ENCODE measurements at places on chromosomes 13 and 19.

GRCh38 chr13:91311491-91311890 is 36.0 kb upstream of the MIR17HG start:
- DNase-seq, result no peak

- no peak for DNase-seq
Observed at GRCh38 chr13:47420020-47420419, 523.2 kb upstream of the HTR2A start.

DNA sequence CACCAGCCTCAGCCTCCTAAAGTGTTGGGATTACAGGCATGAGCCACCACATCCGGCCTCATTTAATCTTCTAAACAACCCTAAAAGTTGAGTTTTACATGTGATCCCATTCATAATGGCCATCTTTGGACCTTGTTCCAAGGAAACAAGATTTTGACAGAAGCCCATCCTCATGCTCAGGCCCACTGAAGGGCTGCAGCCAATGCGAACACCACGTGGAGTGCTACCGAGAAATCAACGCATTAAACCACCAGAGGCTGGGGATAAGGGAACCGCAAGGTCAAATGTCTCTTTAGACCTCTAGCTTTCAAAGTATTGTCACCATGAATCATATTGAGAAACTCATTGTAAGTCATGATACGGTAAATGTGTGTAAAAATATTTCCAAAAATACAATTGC is 49.4 kb upstream of the DOCK9 start:
- DNase-seq, result no peak

GRCh38 chr13:112445411-112446271 is 69.5 kb downstream of the SPACA7 start:
- no peak for DNase-seq

GRCh38 chr13:102580552-102581169 is 16.1 kb upstream of the TPP2 start:
- DNase-seq, result no peak

DNA sequence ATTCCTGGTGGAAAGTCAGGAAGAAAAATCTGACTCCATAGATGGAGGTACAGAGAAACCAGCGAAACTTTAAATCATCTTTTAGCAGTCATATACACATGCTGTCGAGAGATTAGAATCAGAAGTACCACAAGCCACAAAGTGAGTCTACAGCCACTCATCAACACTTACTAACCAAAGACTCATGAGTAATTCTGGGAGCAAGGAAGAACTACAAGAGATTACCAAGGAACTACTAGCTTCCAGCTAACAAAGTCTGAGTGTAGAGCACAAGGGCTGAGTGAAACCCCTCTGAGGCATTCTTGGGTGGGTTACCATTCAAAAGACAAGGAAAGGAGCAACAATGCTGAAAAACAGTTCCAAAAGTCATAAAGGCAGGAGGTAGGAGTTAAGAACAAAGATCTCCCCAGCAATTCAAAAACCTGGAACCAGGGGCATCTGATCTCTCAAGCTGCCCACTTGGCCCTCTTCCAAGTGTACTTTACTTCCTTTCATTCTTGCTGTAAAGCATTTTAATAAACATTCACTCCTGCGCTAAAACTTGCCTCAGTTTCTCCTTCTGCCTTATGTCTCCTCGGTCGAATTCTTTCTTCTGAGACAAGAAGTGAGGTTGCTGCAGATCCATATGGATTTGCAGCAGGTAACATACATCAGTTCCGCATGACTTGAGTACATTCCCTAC is 13.0 kb downstream of the RBM26 start:
- DNase-seq, result no peak

GRCh38 chr19:15629003-15629880 is 11.5 kb upstream of the CYP4F3 start:
- peak; percentile 33 for DNase-seq

- peak; percentile 53 for DNase-seq
Observed at GRCh38 chr13:33153421-33154404, 131.8 kb downstream of the STARD13 start.

DNA sequence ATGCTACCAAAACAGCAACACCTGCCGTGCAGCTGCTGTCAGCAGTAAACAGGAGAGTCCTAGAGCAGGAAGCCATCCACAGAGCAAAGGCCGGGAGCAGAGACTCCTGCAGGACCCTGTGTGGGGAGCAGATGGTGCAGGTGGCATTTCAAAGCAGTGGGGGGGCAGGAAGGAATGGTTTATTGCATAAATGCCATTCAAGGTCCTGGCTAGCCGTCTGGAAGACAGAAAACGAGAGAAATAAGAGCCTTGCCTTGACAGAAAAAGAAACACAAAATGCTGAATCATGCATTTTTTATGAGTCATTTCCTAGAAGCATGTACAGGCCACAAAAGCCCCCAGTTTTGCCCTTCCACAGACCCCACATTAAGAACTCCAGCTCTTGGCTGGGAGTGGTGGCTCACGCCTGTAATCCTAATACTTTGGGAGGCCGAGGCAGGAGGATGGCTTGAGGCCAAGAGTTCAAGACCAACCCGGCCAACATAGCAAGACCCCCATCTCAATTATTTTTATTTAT is 5.4 kb downstream of the RSPH6A start:
- DNase-seq, result no peak

- DNase-seq, result no peak
Observed at GRCh38 chr19:40200341-40201099, 9.3 kb downstream of the MAP3K10 start.

DNA sequence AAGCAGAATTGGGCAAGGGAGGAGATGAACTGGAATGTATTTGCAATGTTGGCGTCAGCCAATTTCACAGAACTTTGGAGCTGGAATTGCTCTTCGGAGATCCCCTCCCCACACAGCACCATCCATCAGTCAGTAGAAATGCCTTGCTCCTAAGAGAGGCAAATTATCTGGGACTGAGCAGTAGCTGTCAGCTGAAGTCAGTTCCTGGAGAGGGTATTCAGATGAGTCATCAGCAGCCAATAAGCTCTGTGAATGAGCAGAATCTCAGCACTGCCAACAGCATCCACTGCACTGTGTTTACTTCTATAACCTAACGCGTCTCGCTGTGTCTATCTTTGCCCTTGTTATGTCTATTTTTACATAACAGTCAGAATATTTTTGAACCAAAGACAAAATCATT is 213.7 kb downstream of the SLITRK5 start:
- DNase-seq, result no peak

GRCh38 chr13:94079876-94080275 is 399.6 kb downstream of the DCT start:
- no peak for DNase-seq

GRCh38 chr13:108003626-108004025 is 211.7 kb downstream of the LIG4 start:
- DNase-seq, result peak; percentile 7

- DNase-seq, result no peak
Observed at GRCh38 chr13:93955904-93956303, 523.6 kb downstream of the DCT start.

DNA sequence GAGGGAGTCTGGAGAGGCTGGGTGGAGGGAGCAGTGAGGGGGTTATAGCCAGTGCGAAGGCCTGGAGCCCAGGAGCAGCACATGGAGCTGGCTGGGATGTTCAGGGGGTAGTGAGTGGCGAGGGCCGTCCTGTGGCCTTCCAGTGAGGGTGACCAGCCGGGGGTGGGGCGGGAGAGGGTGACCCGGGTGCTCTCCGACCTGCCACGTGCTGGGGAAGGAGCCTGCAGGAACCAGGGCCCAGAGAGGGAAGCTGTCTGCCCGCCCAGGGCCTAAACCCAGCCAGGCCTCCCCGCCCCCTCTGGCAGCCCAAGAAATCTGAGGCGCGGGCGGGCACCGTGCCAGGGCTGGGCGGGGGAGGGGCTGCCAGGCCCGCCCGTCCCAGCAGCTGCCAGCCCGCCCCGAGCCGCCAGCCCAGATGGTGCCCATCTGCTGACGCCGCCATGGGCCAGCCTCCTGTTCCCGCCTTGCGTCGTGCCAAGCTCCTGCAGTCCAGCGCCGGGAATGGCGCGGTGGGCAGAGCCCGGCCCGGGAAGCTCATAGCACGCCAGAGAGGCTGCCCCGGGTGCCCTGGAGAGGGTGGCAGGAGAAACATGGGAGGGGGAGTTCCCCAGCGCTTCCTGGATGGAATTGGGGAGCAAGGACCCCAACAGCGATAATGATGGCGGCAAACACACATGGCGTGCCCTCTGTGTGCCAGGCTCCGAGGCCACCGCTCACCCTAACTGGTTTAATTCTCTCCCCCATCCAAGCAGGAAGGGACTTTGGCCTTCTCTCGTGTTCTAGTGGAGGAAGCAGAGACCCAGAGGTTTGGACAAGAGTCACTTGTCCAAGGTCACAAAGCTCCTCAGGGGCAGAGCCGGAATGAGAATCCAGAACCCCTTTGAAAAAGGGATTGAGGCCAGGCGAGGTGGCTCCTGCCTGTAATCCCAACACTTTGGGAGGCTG is 21.5 kb downstream of the NFIC start:
- DNase-seq, result peak; percentile 66

DNA sequence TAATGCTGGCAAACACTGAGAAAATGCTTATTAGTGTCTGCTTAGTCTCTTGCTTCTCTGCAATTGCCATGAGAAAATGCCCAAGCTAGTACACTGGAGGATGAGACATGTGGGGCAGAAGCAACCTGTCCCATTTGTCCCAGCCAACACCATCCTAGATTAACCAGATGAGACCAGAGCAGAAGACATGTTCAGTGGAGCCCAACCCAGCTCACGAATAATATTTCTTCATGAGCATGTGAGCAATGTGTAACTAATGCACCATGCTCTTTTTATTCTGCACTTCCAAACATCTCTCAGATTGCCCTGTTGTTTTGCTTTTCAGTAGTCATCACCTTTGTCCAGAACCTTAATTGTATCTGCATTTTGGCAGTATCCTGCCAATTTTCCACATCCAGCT is 21.4 kb downstream of the KL start:
- DNase-seq, result no peak

DNA sequence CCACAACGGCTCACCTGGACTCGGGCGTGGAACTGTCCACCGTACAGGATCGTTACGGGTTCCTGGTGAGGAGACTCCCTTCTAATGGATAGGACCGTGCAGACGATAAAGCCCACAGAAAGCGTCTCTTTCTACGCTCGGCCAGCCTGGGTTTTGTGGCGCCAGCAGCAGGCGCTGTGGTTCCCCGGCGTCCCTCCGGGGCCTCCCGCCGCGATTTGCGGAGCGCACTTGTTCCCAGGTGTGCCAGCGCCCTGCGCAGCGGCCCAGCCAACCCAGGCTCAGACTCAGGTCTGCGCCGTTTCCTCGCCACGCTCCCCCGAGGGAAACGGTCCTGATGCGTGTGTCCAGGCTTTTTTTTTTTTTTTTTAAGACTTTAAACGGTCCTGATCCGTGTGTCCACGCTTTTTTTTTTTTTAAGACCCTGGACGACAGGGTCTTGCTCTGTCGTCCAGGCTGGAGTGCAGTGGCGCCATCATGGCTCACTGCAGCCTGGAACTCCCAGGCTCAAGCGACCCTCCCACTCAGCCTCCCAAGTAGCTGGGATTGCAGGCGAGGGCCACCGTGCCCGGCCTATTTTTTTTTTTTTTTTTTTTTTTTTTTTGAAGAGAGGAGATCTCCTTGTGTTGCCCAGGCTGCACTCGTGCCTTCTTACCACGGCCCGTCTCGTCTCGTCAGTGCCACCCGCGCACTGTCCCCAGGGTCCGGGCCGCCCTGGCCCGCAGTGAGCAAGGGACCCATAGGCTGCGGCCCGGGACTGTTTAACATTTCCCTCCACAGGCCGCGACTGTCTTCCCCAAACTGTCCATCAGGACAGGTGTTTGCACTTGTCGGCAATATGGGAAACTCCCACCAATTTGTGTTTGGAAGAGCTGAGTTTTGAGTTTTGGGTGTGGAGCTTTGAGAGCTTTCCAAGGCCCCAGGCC is 23.8 kb downstream of the GJA3 start:
- DNase-seq, result no peak

DNA sequence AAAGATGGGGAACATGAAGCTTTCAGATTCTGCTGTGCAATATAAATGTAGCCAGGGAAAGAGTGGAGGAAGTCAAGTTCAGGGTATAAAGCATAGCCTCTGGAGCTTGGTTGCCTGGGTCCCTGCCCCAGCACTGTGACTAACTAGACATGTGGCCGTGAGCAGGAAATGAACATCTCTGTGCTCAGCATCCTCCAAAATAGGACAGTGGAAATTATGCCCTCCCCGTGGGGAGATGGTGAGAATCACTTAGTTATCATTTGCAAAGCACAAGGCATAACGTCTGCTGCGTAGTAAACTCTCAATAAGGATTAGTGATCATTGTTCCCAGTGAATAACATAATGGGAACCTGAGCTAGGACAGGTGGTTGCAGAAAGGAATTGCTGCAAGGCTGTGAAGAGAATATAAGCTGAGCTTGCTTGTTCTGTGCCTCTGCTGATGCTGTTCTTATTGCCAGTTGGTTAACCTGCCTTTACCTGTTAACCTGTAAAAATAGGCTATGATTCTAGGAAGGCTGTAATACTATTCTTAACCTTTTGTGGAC is 441.0 kb downstream of the COG6 start:
- no peak for DNase-seq

- no peak for DNase-seq
Observed at GRCh38 chr19:51546650-51547396, 15.4 kb upstream of the SIGLEC6 start.

- no peak for DNase-seq
Observed at GRCh38 chr13:98783856-98784478, 31.5 kb upstream of the SLC15A1 start.

DNA sequence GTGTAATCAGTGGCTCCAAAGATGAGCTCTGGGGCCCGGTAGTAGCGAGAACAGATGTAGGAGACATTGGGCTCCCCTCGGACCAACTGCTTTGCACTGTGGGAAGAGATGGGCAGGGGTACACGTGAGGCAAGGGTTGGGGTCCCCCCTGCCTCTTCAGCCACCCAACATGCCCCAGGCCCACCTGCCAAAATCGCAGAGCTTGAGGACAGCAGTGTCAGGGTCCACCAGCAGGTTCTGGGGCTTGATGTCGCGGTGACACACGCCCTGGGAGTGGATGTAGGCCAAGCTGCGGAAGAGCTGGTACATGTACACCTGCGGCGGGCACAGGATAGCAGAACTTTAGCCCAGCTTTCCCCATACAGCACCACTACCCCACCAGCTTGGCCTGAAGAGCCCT is 8.0 kb downstream of the GSK3A start:
- DNase-seq, result no peak

- DNase-seq, result no peak
Observed at GRCh38 chr13:114072421-114072820, 60.0 kb downstream of the RASA3 start.

GRCh38 chr19:1953037-1953436 is 12.1 kb downstream of the CSNK1G2 start:
- DNase-seq, result no peak

GRCh38 chr13:47908197-47908902 is 92.7 kb downstream of the SUCLA2 start:
- DNase-seq, result no peak

GRCh38 chr19:52520013-52520412 is 7.5 kb upstream of the ZNF808 start:
- no peak for DNase-seq

- no peak for DNase-seq
Observed at GRCh38 chr19:15622991-15623390, 8.0 kb downstream of the CYP4F8 start.

DNA sequence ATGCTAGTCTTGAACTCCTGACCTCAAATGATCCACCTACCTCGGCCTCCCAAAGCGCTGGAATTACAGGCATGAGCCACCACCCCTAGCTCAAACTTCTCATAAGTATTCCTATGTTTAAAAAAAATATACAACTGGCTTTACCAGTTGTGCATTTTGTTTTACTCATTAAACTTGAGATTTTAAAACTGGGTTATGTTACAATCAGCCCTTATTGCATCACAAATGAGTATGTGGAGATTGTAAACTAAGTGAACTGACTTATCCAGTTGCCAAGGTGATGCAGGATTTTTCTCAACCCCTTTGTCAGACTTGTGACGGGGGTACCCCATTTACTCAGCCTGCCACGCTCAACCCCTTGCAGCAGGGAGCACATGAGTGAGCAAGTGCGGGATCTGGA is 14.4 kb upstream of the GTF2F2 start:
- no peak for DNase-seq

All from spinal cord (tissue), 10 donors.